Stimulated activated CD8-positive, alpha-beta memory T cell treated with anti-CD3 and anti-CD28 coated beads, Interleukin-4, amount 100 ng/mL, for 1 hour (primary cell): ENCODE measurements at places on chromosomes 7 and 10.

DNA sequence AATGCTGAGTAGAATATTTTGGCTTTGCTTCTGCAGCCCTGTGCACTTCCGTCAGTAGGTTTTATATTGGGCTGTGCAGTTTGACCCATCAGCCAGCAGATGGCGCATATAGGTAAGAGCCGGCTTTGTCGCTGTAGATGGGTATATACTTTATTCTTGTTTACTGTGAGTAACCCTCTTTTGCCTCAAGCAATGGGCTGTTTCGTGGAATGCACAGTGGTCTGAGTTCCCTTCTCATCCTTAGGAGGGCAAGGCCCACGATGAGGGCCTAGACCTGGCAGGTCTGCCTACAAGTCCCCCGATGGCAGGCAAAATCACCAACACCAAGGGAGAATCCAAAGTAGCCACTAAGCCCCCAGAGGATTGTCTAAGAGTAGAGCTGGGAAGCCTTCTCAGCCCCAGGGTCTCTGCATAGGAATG lies 1002.9 kb upstream of the KCND2 start:
- DNase-seq: no peak

GRCh38 chr7:22153432-22154142 lies 203.4 kb downstream of the RAPGEF5 start:
- DNase-seq: no peak

DNA sequence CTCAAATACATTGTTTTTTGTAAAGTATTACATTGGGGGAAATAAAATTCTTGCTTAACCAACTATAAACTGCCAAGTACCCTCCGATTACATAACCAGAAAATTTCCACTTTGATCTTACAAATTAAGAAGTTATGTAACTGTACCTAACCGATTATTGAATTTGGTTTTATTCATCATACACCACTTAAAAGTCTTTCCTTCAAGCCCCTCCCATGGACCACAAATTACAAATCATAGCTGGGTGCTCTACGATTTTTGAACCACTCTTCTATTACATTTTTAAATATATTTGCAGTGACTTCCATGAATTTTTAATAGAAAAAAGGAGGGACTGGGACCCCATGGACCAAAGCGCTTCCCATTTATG lies 630 bp downstream of the ZNF680 start:
- DNase-seq: no peak

DNA sequence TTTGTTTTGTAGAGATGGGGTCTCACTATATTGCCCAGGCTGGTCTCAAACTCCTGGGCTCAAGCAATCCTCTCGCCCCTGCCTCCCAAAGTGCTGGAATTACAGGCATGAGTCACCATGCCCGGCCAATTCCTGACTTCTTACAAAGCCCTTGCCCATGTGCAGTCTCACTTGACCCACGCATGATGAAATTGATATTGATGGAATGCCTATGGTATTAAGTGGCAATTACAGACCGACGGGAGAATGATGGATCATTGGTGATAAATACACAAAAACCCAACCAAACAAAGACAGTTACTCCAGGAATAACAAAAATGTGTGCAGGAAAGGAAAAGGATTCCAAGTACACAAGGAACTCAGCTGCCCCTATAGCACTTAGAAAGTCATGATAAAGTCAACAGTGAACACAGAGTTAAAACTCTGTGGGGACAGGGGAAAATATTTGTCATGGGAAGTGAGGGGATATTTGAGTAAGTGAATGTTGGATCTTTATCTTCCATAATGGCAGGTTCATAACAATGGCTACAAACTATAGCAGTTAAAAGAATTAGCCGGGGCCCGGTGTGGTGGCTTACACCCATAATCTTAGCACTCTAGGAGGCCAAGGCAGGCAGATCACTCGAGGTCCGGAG lies 21.6 kb downstream of the HIP1 start:
- DNase-seq: no peak

DNA sequence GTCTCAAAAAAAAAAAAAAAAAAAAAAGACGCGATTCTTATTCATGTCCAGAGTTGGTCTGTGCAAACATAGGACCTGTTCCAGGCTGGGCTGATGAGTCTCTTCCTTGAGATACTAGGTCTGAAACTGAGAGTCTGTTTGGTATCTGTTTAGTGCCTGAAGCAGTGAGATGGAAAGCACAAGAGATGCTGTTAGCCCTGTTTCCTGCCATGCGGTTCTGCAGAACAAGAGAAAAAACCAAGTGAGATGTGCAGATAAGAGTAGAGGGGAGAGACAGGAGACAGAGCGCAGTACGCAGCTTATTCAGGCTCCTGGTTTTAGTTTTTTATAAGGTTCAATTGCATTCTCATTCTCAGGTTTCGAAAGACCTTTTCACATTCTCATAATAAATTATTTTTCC lies 85.8 kb upstream of the PRKCQ start:
- DNase-seq: no peak

GRCh38 chr10:32377458-32378259 lies 30.7 kb upstream of the EPC1 start:
- no peak for DNase-seq

DNA sequence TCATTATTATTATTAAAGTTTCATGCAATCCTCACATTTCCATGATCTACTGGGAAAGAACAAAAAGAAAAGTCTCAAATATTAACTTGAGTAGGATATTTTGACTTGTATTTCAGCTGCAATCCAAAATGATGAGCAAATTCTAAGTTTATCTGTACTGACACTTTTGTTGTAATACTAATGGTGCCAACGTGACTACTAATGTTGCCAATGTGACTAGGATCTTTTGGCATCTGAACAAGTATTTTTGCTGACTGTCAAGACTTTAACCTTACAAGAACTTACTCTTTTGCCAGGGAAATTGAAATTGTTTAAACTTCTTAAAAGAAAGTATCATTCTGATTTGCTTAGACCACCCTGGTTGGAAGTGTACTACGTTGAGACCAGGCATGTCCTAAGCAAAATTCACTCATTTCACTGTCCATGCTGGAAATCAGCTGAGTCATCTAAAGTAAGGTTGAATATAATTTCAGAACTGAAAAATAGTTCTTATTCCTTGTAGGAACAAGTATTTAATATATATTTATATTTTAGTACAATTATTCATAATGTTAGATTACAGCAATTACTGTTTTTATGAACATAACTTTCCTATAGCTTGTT lies 78.5 kb upstream of the LYZL1 start:
- no peak for DNase-seq

DNA sequence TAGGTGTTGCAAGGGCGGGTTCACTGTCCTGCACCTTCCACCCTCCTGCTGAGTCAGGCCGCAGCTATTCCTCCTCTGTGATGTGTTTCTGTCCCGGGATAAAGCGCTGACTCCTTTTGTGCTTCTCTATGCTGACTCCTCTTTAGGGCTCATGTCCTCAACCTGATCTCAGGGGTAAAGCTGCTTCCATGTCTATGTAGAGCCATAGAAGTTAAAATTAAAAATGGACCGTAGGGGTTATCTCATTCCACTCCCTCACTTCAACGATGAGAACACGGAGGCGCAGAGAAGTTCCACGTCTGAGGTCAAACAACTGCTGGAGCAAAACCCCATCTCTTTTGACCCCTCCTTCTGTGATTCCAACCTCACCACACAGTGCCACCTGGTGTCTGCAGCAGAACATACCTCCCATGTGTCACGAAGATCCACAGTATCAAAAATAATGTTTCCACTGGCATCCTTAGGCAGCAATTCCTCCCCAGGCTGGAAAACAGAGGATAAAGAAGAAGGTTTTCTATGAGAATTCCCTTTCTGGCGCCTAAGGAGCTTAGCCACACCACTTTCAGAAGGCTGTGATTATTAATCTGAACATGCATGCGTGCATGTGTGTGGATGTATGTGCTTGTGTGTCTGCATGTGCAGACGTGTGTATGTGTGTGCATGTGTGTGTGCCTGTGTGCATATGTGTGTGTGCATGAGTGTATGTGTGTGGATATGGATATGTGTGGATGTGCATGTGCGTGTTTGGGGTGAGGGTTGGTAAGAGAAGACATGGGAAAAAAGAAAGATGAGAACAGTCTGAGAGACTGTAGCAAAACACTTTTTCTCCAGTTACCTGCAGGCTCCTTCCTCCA lies 81.2 kb upstream of the UCN3 start:
- DNase-seq: no peak

GRCh38 chr7:140990193-140990962 lies 24.4 kb downstream of the MRPS33 start:
- DNase-seq: no peak

- DNase-seq: no peak
Measured at GRCh38 chr10:100792574-100792973, 47.2 kb downstream of the PAX2 start.

DNA sequence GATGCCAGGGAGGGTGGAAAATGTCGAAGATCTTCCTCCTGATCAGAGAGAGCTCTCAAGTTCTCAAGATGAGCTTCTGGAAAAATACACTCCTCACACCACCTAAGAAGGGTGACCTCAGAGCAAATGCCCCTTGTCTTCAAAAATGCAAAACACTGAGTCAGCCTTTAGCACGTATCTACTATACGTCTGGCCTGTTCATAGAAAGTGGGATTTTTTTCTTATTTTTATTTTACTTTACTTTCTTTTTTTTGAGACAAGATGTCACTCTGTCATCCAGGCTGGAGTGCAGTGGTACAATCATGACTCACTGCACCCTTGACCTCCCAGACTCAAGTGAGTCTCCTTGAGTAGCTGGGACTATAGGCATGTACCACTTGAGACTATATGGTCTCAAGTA lies 57.1 kb downstream of the AFAP1L2 start:
- no peak for DNase-seq

- DNase-seq: no peak
Measured at GRCh38 chr7:44043902-44044301, 600 bp upstream of the DBNL start.

GRCh38 chr7:119935418-119936025 lies 337.5 kb upstream of the KCND2 start:
- DNase-seq: no peak

GRCh38 chr10:128775743-128776142 lies 649.5 kb upstream of the MKI67 start:
- no peak for DNase-seq

DNA sequence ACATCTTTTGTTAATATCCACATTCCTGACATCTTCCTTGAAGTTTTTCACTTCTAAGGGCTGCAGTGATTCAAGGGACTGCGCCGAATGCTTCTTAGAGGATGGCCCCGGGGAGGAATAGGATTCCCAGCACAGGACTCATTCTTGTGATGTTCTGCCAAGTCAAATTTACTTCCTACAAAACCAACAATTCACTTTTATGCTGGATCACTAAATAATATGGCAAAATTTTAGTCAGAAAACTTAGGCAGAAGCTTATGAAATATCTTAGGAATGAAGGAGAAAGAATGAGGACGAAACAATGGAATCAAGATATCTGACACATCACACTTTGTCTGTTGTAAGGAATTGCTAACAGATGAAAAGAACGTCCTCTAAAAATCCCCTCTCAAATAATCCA lies 151.5 kb downstream of the JAZF1 start:
- no peak for DNase-seq

DNA sequence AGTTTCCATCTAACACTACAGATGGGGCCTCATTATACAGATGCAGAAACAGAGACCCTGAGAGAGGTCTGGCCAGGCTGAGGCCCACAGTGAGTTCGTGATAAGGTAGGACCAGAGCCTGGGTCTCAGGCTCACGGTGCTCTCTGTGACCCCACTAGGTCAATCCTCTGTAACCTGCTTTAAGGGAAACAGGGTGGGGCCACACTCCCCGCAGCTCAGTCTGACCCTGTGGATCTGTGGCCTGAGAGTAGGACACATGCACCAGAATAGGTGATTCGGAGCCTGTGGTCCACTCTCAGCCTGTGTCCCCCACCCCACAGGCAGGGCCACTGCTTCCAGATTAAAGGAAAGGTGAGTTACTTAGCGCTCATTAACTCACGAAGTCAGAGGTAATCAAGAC lies 137.8 kb upstream of the FAM20C start:
- DNase-seq: no peak

DNA sequence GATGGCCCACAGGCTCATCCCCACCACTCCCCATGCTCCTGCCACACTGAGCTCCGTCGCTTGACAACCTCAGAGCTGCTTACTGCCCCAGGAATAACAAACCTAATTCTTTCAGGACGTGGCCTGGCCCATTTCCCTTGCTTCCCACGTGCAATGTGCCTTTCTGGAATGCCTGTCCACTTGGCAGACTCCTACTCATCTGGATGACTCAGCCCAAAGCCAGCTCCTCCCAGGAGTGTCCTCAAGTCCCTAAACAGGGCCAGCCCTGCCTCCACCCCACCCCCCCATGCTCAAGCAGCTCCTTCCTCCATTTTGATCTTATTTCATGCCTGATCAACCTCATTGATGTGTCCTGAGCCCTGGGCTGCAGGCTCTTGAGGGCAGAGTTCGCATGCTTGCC lies 164.9 kb upstream of the RNF32 start:
- no peak for DNase-seq

DNA sequence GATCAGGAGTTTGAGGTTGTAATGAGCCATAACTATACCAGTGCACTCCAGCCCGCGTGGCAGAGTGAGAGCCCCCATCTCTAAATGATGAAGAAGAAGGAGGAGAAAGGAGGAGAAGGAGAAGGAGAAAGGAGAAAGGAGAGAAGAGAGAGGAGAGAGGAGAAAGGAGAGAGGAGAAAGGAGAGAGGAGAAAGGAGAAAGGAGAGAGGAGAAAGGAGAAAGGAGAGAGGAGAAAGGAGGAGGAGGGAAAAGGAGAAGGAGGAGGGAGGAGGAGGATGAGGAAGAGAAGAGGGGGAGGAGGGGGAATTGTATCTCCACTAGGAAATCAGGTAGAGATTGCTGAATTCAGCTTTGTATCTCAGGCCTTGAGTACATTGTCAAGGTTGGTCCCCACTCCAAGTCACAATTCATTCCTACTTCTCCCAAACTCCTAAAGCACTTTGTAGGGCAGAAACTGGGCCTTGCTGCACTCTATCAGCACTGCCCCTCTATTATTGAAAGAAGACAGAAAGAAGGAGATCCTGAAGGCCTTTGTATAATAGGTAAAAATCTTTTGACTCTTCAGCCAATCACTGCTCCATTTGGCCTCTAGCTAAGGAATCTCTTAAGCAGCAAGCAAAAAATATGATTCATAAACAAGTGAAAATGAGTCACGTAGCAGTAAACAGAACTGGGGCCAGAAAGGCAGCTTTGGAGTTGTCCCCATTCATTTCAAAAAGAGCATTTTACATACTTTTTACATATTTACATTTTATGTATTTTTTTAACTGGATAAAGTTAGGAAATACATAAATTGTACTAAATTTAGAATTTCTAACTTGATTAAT lies 178.0 kb downstream of the IMMP2L start:
- DNase-seq: no peak

- DNase-seq: no peak
Measured at GRCh38 chr10:43958964-43959363, 310.3 kb upstream of the ZNF32 start.

GRCh38 chr7:46393142-46393541 lies 472.1 kb upstream of the IGFBP3 start:
- DNase-seq: no peak
